ENCODE measurements at places on chromosomes 5 and 9. TPM values are rescaled to one million over a fixed set of nuclear protein-coding genes. Genes with fewer than 3 reads are reported as not detected.

Gene DMRTA1
- 0.58 TPM for total RNA-seq

DNA sequence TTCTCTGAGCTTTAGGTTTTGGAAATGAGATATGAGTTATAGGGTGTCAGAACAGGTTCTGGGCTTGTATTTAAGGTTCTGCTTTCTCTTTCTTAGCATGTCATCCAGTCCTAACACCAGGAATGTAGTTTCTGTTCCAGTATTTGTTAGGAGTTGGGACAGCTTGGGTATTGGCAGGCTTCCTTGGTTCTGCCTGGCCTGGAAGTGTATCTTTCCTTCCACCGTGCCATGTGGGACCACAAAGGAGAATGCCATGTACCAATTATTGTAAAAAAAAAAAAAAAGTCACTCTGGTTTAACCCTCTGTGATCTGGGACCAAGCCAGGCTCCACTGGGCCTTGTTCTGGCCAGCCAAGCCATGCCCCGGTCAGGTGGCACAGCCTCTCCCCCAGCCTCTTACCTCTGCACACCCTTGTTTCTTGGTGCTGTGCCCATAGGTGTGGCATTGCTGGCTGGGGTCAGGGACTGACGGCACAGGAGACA lies 47.8 kb downstream of the ARHGAP26 start:
- no peak for DNase-seq

DNA sequence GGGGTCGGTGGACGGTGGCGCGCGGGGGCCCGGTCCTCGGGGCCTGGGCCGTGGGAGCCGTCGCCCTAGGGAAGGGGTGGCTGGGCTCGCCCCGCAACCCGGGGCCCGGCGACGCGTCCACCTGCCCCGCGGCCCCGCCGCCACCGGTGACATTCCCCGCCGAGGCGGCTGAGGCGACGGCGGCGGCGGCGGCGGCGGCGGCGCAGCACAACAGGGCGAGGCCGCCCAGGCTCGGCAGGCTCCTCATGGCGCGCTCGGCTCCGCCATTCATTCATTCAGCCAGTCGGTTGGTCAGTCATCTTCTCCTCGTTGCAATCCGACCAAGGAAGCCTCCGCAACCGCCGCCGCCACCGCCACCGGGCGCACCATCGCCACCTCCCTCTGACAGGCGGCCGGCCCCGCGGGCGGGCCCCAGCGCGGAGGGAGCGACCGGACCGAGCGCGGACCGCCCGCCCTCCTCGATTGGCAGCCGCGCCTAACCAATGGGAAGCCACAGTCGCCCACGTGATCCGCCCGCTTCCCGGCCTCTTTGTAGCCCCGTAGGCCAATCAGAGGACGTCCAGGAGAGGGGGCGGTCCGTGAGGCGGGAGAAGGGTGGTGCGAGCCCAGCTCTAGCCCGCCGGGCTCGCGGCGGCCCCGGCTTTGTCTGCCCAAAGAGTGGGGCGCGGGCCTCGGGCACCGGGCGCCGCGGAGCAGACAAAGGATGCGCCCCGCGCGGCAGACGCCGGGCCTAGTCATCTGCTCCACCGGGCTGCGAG lies at the start of gene MEGF9:
Gene MEGF9 (minus strand): TSS at position 383 of the 758 bp plus-strand sequence. CDS start 112 bp downstream, at position 271.
- DNase-seq = peak; percentile 85

DNA sequence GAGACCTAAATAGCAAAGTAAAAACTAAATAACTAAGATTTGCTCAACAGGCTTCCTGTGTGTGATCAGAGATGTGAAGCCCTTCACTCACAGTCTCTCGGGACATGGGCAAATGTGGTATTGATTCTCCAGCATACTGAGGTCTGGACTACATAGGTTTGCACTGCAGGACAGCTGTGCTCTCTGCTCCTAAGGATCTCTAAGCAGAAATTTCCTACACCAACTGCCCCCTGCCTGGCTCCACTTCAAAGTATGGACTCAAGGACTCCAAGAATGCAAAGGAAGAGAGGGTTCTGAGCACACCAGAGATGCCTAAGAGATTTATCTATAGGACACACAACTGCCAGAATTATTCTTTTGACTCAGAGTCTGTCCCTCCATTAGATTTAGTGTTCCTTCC lies 487.2 kb downstream of the SEMA5A start:
- DNase-seq = no peak

GRCh38 chr5:140631036-140631417 lies 1.9 kb downstream of the CD14 start:
- no peak for DNase-seq

GRCh38 chr9:33354651-33355211 lies 47.6 kb downstream of the AQP7 start:
- DNase-seq = peak; percentile 11

DNA sequence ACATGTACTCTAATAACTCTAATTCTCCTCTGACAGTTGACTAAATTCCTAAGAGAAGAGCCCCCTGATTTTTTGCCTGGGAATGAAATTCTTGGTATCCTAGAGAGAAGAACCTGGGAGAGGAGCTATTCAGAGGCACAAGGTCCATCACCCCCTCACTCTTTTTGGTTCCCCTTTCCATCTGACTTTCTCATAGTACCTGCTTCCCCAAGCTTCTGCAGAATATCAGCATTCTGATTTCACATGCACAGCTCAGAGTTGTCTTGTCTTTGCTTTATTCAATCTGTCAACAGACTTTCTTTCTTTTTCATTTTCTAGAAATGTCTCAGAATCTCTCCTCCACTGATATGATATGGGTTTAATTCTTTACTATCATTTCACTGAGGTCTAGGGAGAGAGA lies 141.5 kb upstream of the FBXL17 start:
- no peak for DNase-seq

All from foreskin keratinocyte (primary cell).